ENCODE measurements at places on chromosomes 7 and 10. TPM values are rescaled to one million over a fixed set of nuclear protein-coding genes. Genes with fewer than 3 reads are reported as not detected.

GRCh38 chr10:23656735-23657134 is 217.9 kb downstream of the OTUD1 start:
- no peaks in the 10 kb centered on the region for H3K4me1 ChIP-seq
- H3K27ac ChIP-seq: no peak overlapping the region
- DNase-seq: peak; percentile 57
- H3K4me3 ChIP-seq: no peak overlapping the region
- no peaks in the 10 kb centered on the region for H3K27me3 ChIP-seq

The PAPOLB gene
- total RNA-seq: 0.90 TPM

The TMEM178B gene
- 1.7 TPM for total RNA-seq

DNA sequence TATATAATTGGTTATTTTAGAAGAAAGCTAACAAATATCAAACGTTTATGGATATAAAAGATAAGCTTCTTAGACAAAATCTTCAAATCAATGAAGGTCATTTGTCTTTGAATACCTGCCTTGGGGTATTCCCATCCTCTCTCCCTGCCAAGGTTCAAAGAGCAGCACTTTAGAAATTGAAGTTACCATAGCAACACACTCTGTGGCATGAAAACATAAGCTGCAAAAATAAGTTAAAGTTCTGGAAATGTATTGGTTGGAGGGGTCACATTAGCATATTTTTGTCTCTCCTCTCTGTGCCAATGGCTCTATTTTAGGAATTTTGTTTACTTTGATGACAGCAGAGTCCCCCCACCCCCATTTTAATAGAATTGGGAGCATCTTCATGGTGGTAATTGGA is 12.0 kb downstream of the ECHDC3 start:
- H3K27ac ChIP-seq: no peak overlapping the region
- peaks cover 3% of the 10 kb centered on the region for H3K4me1 ChIP-seq
- no peaks in the 10 kb centered on the region for H3K27me3 ChIP-seq
- H3K36me3 ChIP-seq: no peaks in the 10 kb centered on the region

DNA sequence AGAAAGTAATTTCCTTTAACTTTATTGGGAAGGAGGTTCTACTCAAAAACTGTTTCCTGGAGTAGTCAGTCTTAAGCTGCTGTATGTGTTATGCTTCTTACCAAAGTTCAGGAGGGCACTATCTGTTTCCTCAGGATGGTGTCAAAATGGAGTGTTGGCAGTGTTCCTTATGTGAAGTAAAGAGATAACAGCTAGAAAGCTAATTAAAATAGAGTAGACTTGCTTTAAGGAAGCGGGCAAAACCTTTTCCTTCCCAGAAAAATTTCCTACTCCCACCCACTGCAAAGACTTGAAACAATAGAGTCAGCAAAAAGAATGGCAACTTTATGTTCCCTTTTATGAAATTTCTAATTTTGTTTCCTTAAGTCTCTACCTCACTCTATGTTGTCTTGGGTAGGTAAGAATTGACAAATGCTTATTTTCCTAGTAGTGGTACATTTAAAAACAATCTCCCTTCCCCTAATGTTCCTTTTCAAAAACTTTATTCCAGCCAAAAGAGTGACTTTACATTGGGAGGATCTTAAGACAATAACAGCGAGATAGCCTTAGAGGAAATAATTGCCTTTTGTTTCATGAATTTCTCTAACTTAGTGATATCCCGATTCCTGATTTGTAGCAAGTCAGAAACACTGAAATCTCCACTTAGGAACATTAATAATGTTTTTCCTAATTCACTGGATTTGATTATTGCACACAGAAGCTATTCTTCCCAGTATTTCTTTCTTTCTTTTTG is 26.5 kb upstream of the ENTPD1 start:
- DNase-seq: no peak
- H3K27ac ChIP-seq: no peak overlapping the region
- no peaks in the 10 kb centered on the region for H3K27me3 ChIP-seq

The C10orf67 gene
- total RNA-seq: not detected

GRCh38 chr10:63718006-63718405 is 196.8 kb downstream of the REEP3 start:
- peaks cover 4% of the 10 kb centered on the region for H3K4me1 ChIP-seq
- H3K27ac ChIP-seq: no peak overlapping the region
- no peak for DNase-seq
- H3K36me3 ChIP-seq: no peaks in the 10 kb centered on the region

- no peaks in the 10 kb centered on the region for H3K27me3 ChIP-seq
- H3K4me3 ChIP-seq: no peak overlapping the region
- H3K36me3 ChIP-seq: no peaks in the 10 kb centered on the region
- H3K4me1 ChIP-seq: peaks cover 12% of the 10 kb centered on the region
- DNase-seq: no peak
These were observed 282.6 kb downstream of the CAMK1D start for GRCh38 chr10:12631787-12632562.

GRCh38 chr10:93488956-93489528 is 6.9 kb upstream of the MYOF start:
- no peak overlapping the region for H3K27ac ChIP-seq
- no peaks in the 10 kb centered on the region for H3K27me3 ChIP-seq
- no peaks in the 10 kb centered on the region for H3K36me3 ChIP-seq

The SPDYE1 gene
- total RNA-seq: not detected

DNA sequence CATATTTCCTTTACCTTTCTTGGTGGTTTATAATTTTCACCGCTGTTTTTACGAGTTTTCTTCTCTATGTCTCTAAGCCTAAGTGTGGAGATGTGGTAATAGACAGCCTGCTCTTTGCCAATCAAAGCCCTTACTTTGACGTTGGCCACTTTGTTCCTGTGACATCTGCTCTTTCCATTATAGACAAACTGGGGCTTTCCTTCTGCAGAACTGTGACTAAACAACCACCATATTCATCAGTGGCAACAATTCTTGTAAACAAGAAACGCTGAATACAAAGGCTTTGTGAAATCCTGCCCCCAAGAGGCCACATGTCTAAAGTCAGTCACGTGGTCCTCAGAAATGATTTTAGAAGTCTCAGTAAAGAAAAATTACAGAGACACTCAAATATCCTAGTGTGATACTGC is 59.6 kb upstream of the CAPZA2 start:
- H3K27me3 ChIP-seq: no peaks in the 10 kb centered on the region
- no peak overlapping the region for H3K4me3 ChIP-seq
- DNase-seq: peak; percentile 57
- no peak overlapping the region for H3K27ac ChIP-seq
- no peaks in the 10 kb centered on the region for H3K36me3 ChIP-seq

DNA sequence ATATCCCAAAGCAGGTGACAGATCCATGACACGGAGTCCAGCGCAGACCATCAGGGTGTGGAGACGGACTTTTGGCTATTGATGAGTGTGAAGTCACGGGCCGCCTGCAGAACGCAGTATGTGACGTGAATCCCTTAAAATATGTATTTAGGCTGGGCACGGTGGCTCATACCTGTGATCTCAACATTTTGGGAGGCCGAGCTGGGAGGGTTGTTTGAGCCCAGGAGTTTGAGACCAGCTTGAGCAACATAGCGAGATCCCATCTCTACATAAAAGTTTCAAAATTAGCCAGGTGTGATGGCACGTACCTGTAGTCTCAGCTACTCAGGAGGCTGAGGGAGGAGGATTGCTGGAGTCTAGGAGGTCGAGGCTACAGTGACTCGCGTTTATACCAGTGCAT is 1.9 kb upstream of the AMZ1 start:
- peaks cover 43% of the 10 kb centered on the region for H3K27me3 ChIP-seq
- no peaks in the 10 kb centered on the region for H3K36me3 ChIP-seq
- H3K4me3 ChIP-seq: no peak overlapping the region
- H3K4me1 ChIP-seq: no peaks in the 10 kb centered on the region
